ENCODE measurements at places on chromosomes 16 and 17.

- no peak for DNase-seq
These were observed 6.8 kb downstream of the AXIN2 start for GRCh38 chr17:65554553-65555223.

DNA sequence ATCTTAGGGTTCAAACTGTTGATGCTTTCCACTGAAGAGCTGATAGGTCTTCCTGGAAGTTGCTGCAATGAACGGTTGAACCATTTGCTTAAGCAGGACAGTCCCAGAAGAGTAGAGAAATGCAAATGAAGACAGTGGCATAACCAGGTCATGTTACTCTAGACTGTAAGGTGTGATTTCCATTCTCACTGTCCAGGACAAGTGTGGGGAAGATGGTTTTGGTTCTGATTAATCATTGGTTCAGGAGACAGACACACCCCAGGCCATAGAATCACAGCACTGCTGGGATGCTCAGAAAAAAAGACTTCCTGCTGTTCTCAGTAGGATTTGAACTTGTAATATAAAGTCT lies 34.8 kb upstream of the XYLT2 start:
- DNase-seq: no peak

DNA sequence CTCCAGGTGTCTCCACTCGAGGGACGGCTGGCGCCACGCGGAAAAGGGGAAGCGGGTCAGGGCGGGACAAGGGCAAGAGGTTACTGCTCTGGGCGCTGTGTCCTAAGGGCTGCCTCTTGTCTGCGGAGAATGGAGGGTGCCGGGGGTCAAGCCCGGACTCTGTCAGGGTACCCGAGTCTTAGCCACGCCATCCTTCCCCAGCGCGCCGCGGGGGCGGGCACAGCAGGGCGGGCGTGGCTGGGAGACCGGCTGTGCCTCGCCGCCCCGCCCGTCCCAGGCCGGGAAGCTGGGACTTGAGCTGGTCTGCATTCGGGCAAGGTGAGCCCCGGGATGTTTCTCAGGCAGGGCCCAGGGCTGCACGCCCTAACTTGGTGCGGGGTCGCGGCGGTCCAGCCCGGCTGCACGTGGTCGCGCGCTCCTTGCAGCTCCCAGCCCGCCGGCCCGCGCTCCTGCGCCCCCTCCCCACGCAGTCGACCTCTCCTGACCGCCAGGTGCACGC lies 6.2 kb upstream of the ACTG1 start:
- no peak for DNase-seq

GRCh38 chr17:35373534-35373983 lies at the start of gene SLFN11:
TSS of gene SLFN11 (minus strand) at chr17:35373621. CDS start at chr17:35363807, 9,814 bp downstream.
- peak; percentile 46 for DNase-seq

DNA sequence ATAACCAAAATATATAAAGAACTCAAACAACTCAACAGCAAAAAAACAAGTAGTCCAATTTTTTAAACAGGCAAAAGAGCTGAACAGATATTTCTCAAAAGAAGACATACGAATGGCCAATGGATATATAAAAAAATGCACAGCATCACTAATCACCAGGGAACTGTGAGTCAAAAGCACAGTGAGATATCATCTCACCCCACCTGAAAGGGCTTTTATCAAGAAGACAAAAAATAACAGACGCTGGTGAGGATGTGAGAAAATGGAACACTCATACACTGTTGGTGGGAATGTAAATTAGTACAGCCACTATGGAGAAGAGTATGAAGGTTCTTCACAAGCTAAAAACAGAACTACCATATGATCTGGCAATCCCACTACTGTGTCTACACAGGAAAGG lies 7.4 kb downstream of the XYLT1 start:
- DNase-seq: no peak

GRCh38 chr17:36994438-36994837 lies 45.7 kb downstream of the AATF start:
- DNase-seq: no peak

DNA sequence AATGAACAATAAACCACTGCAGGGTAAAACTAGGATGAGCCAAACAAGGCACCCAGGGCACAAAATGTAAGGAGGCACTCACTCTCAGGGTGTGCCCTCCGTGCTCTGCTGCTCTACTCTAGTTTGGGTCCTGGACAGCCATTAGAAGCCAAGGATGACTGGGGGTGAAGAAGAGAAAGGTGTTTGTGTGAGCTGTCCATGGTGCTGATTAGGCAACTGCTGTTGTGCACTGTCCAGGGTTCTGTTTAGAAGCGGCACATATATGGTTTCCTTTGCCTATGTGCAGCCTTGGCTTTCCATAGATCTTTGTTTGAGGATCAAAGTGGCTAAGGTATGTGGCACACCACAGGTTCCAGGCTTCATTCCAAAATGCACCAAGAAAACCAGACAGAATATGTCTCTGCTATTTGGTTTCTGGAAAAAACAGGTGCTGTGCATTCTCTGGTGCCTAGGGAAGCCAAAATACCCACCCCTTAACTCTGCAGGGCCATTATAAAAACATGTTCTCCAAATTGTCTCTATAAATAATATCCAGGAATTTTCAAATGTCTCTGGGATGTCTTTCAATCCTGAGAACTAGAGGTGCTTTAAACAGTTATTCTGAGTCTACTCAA lies 123.5 kb downstream of the CBLN1 start:
- DNase-seq: no peak

DNA sequence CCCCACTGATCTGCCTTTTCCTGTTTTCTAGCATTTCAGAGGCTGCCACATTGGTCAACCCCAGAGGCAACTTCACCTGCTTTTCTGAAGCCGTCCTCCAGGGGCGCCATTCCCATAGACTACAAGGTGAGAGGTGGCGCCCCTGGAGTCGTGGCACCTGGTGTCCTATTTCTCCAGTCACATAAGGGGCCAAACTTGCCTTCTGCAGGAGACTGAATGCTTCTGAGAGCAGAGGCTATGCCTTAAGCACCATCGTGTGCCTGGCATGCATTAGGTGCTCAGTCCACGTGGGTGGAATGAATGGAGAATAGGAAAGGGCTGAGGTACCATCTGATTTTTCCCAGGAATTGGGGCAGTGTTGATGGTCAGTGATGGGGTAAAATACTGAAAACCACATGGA lies 164.8 kb downstream of the HAPSTR1 start:
- DNase-seq: peak; percentile 64

GRCh38 chr17:49742166-49742638 lies 21.7 kb downstream of the FAM117A start:
- DNase-seq: no peak

DNA sequence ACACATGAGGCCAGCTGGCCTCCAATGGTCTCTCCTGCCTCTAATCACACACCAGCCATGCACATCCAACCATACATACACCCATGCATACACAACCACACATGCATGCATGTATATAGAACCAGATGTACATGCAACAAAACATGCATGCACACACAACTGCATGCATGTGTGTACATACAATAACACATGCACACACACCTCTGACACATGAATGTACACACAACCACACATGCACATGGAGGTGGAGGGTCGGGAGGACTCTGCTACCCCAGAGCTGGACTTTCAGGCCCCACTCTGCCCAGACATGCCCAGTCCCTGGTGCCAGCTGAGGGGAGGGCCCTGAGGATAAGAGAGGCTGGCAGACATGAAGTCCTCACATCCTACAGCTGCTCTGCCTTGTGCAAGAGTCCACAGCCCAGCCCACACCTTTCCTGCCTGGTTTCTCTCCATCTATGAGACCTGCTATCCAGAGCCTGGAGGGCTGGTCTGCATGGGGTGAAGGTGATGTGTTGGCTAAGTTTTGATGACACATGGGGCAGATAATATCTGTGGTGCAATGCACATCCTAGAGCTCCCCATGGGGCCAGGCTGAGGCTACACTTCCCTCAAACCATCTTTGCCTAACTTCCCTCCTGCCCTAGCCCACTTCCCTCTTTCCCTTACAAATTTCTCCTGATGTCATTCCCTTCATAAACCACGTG lies 50.9 kb upstream of the SDK2 start:
- DNase-seq: no peak

GRCh38 chr16:27228621-27229501 lies 25.5 kb downstream of the KDM8 start:
- no peak for DNase-seq

DNA sequence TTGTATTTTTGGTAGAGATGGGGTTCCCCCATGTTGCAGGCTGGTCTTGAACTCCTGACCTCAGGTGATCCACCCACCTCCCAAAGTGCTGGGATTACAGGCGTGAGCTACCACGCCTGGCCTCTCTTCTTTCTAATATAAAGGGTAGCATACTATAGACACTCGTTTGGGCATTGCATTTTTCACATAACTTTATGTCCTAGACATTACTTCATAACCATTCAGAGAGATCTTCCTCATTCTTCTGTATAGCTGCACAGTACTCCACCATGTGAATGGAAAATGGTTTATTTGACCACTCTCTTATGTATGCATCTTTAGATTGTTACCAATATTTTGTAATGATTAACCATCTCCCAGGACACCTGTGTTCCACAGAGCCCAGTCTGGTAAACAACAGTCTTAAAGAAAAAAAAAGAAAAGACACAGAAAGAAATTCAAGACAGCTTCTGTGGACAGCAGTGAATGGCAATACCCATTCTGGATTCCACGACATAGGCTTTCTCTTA lies 42.1 kb downstream of the TK2 start:
- no peak for DNase-seq

DNA sequence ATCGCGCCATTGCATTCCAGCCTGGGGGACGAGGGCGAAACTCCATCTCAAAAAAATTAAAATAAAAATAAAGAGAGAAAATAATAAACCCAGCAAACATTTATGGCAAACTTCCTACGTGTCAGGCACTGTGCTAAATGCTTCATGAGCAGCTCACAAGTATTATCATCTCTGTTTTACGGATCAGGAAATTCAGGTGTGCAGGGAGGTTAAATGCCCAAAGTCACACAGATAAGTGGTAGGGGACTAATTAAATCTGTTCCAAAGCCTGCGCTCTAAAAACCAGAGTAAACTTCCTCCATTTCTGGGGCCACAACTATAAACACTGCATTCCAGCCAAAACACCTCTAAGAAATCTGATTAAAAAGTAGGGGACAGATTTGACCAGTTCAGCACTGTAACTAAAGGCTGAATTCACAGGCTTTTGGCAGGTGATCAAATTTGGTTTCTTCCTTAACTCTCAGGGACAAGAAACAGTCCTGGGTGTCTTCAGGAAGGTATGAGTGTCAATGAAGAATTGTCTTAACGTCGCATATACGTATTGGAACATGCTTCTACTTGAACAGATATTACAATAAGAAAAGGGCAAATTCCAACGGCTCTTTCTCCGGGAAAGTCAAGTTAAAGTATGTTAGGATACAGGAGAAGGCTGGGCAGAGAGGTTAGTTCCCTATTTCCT lies 996 bp downstream of the STRADA start:
- no peak for DNase-seq

DNA sequence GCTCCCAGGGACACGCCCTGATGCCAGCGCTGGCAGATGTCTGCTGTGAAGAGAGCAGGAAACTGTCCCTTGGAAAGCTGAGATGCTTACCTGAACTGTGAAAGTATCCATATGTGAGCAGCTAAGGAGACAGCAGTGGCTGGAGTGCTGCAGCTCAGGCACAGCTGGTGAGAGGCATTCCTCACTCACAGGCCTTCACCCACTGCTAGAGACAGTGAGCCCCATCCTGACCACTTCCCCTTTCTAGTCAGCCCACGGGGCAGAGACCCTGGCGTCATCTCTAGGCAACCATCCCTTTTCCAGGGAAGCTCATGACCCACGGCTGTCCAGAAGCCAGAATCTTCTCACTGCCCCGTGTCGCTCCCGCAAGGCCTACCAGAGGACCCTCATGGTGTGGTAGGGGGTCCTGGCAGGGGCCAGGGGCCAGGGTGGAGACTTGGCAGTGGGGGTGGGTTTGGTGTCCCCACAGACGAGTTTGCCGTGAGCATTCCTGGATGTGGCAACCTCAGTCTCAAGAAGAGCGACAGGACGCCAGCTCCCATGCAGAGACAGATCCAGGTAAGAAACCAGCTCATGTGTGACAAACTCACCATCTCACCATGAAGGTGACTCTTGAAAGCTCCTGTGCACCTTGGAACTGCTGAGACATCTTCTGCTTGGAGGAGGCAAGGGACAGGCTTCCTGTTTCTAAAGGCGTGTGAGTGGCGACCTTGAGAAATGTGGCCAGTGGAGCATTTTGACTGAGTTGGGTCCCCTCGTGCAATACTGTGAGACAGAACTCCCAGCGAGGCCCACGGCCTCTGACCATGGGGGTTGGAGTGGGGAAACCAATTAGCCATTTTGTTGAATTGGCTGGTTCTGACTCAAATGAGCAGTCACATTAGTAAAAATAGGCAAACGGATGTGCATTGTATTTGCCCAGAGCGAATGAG lies at the start of gene SCIMP:
TSS of gene SCIMP (minus strand) at position 216 of the 932 bp plus-strand sequence. CDS start at position 111, 105 bp downstream.
- DNase-seq: no peak

DNA sequence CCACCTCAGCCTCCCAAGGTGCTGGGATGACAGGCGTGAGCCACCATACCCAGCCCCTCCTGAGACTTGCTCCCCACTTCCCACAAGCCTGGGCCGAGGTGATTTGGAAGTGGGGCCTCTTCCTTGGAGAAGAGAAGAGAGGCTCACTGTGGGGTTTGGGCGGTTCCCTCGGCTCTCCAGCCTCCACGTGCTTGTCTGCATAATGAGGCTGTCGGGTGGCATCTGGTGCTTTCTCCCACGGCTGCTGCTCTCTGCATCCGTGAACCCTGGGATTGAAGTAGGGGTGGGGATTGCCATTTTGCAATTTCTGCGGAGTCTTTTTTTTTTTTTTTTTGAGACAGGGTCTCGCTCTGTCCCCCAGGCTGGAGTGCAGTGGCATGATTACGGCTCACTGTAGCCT lies 101.4 kb downstream of the RAP1GAP2 start:
- DNase-seq: no peak

DNA sequence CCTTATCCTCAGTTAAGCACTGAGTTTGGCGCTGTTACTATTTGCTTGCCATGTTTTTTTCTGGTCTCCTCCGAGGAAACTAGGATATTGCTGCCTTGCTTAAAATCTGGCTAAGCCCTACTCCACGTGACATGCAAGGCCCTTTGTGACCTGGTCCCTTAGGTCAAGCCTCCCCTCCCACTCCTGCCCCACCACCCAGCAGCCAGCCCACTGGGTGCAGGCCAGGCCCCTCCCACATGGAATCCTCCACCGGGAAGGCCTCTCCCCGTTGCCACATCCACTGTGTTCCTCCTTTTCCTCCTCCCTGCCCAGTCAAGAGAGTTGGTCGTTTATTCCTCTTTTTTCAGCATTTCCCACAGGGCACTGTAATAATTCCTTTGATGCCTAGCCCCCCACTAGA lies 16.2 kb downstream of the PSMD3 start:
- peak; percentile 30 for DNase-seq
